ENCODE measurements at places on chromosomes 6 and 20.

DNA sequence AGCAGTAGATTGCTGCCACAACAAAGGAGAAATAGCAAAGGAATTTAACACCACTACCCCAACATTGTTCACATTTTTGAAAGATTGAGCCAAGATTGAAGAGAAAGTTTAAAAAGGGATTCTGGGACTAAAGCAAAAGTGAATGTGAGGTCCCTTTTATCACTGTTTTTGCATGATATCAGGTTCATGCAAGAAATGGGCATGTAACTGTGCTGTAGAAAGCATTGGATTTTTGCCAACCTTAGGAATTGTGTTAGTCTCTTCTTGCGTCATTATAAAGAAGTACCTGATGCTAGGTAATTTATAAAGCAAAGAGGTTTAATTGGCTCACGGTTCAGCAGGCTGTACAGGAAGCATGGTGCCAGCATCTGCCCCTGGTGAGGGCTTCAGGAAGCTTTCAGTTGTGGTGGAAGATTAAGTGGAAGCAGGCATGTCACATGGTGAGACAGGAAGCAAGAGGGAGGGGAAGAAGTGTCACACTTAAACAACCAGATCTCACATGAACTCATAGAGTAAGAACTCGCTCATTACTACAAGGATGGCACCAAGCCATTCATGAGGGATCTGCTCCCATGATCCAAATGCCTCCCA lies 4.6 kb upstream of the GJB7 start:
- DNase-seq, result no peak

- DNase-seq, result no peak
These were observed 81.6 kb upstream of the MLN start for GRCh38 chr6:33885132-33886057.

GRCh38 chr6:139496654-139497344 lies 122.4 kb upstream of the CITED2 start:
- no peak for DNase-seq

DNA sequence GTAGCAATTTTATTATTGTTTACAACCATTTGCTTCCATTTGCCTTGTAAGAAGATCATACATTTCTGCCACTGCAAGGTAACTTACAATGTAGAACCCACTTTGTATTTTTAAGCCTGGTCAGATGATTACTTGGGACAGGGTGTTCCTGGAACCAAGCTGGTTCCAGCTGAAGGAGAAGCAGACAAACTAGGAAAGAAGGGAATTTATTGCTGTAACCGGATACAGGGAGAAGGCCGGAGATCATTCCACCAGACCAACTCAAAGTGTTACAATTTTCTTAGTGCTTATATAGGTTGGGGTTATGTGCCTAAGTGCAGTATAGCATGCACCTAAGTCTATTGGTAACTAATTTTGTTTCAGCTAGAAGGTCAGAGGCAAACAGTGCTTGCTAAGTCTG lies 104.4 kb downstream of the MANEA start:
- no peak for DNase-seq

GRCh38 chr6:24621626-24622289 lies 24.2 kb downstream of the KIAA0319 start:
- DNase-seq, result no peak

DNA sequence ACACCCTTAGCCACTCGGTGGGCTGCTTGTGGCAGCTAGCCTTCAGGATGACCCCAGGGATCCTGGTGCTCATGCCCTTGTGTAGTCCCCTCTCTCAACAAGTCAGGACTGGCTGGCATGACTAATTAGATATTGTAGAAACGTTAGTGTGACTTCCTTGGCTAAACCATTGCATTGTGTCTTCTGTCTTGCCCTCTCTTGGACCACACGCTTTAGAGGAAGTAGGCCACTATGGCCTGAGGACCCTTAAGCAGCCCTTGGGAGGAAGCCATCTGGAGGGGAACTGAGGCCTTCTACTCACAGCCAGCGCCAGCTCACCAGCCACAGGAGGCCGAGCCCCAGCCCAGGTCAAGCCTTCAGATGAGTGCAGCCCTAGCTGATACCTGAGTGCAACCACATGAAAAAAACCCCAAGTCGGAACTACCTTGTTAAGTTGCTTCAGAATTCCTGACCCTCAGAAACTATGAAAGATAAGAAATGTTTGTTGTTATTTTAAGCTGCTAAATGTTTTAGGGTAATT lies 10.1 kb downstream of the ANGPT4 start:
- DNase-seq, result no peak
